Adrenal gland (tissue), 19 donors: ENCODE measurements at places on chromosomes 4 and X. TPM values are rescaled to one million over a fixed set of nuclear protein-coding genes. Genes with fewer than 3 reads are reported as not detected.

LRCH2 gene
- polyA plus RNA-seq = 3.5 TPM

ZCCHC12 gene
- polyA plus RNA-seq = 1.8 TPM

TRAM1L1 gene
- 1.4 TPM for polyA plus RNA-seq

CLCN4 gene
- 3.6 TPM for polyA plus RNA-seq

ARHGAP36 gene
- 17.9 TPM for polyA plus RNA-seq

AKAP4 gene
- polyA plus RNA-seq = not detected

TMEM144 gene
- polyA plus RNA-seq = 18.7 TPM

NEIL3 gene
- polyA plus RNA-seq = 0.22 TPM

RS1 gene
- not detected for polyA plus RNA-seq

C1GALT1C1 gene
- 16.6 TPM for polyA plus RNA-seq

HGFAC gene
- polyA plus RNA-seq = not detected

MAGEA2B gene
- not detected for polyA plus RNA-seq

TRIM61 gene
- 1.5 TPM for polyA plus RNA-seq

IL1RAPL1 gene
- not detected for polyA plus RNA-seq

PIM2 gene
- polyA plus RNA-seq = 11.9 TPM

AWAT2 gene
- polyA plus RNA-seq = not detected

TGIF2LX gene
- polyA plus RNA-seq = not detected

FRG2 gene
- not detected for polyA plus RNA-seq

FOXP3 gene
- polyA plus RNA-seq = 0.20 TPM

DUX4 gene
- polyA plus RNA-seq = not detected

FGFBP2 gene
- 1.0 TPM for polyA plus RNA-seq
